ENCODE measurements at places on chromosomes 13 and 19. TPM values are rescaled to one million over a fixed set of nuclear protein-coding genes. Genes with fewer than 3 reads are reported as not detected.

DNA sequence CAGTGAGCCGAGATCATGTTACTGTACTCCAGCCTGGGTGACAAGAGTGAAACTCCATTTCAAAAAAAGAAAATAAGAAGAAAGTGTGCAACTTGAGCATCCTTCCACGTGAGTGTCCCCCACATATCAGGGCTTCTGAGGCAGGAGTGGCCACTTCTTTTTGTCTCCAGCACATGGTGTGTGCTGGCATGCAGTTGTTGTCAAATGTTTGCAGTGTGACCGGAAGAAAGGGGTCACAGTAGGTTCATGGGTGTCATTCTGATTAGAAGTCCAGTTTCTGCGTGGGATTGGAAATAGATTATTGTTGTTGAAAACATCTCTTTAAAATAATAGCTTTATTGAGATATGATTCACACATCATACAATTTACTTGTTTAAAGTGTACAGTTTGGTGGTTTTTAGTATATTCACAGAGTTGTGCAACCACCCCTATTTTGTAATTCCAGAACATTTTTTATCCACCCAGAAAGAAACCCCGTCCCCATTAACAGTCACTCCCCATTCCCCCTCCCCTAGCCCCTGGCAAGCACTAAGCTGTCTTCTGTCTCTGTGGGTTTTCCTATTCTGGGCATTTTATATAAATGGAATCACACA, 2.2 kb downstream of the CRTC1 start:
- DNase-seq, result no peak
- peaks cover 30% of the 10 kb centered on the region for H3K4me1 ChIP-seq
- H3K27ac ChIP-seq, result no peak overlapping the region
- H3K27me3 ChIP-seq, result no peaks in the 10 kb centered on the region

- peak; percentile 83 for DNase-seq
- H3K27ac ChIP-seq, result no peak overlapping the region
- no peaks in the 10 kb centered on the region for H3K4me1 ChIP-seq
Measured at GRCh38 chr13:46321494-46322225, 65.4 kb downstream of the RUBCNL start.

DNA sequence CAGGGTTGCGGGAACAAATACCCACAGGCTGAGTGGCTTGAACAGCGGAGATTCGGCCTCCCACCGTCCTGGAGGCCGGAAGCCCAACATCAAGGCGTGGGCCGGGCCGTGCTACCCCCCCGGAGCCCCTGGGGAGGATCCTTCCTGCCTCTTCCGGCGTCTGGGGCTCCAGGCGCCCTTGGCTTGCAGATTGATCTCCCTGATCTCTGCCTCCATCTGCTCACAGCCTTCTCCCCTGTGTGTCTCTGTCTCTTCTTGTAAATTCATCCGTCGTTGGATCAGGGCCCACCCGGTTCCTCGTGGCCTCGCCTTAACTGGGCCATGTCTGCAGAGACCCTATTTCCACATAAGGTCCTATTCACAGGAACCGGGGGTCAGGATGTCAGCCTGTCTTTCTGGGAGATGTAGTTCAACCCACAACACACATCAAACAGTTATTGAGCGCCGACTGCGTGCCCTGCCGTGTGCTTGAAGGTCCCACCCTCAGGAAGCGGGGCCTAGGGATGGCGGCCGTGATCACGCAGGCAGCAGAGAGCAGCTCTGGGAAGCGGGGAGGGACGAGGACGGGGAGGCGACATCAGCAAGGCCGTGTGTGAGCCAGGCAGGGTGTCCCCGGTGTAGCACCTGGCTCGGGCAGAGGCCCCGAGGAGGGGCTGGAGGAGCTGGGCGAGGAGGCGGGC, 21.3 kb downstream of the HCN2 start:
- H3K27me3 ChIP-seq, result peaks cover 5% of the 10 kb centered on the region
- H3K4me1 ChIP-seq, result peaks cover 36% of the 10 kb centered on the region
- H3K36me3 ChIP-seq, result no peaks in the 10 kb centered on the region
- H3K27ac ChIP-seq, result peak overlapping the region; percentile 63
- DNase-seq, result peak; percentile 38

Gene SCEL
- total RNA-seq, result not detected

All from stomach (tissue), 19 donors.